ENCODE measurements at places on chromosomes 11 and 22.

- DNase-seq, result no peak
Measured at GRCh38 chr22:37022483-37023337, 3.2 kb downstream of the MPST start.

- no peak for DNase-seq
Measured at GRCh38 chr11:65524014-65524740, 706 bp upstream of the SCYL1 start.

DNA sequence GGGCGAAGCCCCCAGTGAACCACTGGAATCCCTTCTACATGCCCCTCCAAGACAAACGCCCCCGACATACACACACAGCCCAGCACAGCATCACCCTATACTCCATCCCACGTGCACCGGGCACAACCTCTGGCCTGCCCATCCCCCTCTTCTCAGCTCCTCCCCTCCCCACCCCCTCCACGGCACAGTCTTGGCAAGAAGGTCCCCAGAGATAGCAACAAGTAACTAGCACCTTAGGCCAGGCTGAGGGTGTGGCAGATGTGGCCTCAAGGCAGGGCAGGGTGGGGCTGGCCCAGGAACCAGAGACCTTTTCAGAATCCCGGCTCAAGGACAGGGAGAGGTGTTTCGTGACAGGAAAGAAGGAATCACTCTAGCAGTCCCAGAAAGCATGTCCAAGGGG is 54.3 kb downstream of the CYTH4 start:
- no peak for DNase-seq

DNA sequence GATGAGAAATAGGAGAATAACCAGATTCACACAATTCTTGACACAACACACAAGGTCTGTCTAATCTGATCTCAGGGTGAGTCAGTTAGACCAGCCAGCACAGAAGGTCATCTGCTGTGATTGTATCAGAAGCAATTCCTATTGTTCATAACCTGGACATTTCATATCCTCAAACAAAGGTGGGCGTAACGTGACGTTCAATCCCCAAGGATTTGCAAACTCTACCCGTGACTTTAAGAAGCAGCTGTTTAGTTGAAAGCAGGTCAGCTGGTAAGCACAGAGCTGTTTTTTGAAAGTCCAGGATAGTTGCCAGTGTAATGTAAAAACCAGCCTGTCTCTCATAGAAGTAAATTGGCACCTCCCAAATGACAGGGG is 385.1 kb downstream of the DCDC1 start:
- DNase-seq, result no peak

- DNase-seq, result no peak
Measured at GRCh38 chr11:131609921-131610320, 239.5 kb downstream of the NTM start.

DNA sequence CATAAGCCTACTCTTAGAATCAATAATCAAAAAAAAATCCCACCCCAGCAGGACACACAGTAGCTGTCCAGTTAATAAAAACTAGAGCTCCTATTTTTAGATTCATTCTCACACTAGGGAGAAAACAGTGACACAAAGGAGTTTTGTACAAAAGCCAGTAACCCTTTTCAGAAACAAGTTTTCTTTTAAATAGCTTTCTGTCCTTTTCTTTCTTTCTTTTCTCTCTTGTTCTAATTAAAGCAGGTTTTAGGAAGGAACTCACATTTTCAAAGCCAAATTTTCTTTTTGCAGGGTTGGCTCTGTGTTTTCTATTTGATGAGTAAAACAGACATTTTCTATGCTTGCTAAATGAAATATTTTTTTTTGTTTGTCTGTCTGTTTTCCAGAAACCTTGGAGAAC is 1390.7 kb downstream of the FAM181B start:
- no peak for DNase-seq

- DNase-seq, result no peak
Measured at GRCh38 chr11:2472428-2473186, 27.8 kb downstream of the KCNQ1 start.

- DNase-seq, result peak; percentile 5
Measured at GRCh38 chr11:44766972-44767278, 40.2 kb downstream of the TSPAN18 start.

GRCh38 chr11:3905080-3905953 is 49.9 kb downstream of the STIM1 start:
- DNase-seq, result peak; percentile 88

DNA sequence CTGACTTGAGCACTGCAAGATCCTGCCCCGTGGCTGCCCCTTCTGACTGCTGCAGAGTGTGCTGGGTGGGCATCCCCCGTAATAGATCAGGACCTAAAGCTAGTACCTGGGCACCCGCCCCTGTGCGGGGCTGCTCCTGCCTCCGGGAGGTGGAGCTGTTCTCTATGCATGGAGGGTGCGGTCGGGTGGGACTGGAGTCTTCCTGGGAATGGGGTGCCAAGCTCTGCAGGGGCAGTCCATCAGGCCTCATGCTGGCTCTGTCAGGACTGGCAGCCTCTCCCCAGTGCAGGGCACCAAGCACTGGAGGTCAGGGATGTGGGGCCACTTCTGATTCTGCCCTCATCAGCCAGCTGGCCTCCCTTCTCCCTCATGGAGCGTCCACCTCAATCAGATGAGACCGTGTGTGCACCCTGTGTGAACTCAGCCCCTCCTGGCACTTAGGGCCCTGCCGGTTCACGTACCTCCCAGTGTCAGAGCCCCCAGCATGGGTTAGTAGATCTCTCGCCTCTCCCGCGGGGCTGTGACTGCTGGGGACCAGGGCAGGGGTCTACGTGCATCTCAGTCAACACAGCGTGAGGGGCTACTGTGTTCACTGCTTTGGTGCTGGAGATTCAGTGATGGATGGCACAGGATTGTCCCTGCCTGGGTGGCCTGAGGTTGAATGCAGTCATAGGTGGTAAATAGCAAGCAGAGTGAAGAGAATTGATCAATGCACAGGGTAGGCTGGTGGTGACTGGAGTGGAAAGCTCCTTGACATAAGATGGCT is 30.8 kb downstream of the MPPED1 start:
- no peak for DNase-seq

DNA sequence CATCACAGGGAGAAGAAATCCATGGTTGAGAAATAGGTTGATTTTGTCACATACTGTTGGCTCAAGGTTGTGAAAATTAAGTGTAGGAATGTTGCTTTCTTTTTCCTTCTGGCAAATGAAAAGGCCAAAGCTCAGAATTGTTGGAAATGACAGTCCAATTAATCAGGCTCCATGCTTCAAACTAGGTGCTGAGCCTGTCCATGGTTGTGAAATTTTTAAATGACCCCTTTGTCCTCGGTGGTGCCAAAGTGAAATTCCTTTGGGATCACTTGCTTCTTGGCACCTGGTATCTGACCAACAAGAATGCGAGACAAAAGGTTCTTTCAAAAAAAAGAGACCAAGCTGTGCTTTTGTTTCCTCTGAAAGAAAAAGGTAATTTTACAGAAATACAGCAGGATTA is 451.9 kb downstream of the ETS1 start:
- DNase-seq, result peak; percentile 2
